ENCODE measurements at places on chromosomes 2 and 18.

- no peak for DNase-seq
Observed at GRCh38 chr2:38259311-38259710, 117.8 kb downstream of the ATL2 start.

- DNase-seq = no peak
Observed at GRCh38 chr18:1846640-1847039, 724.7 kb downstream of the METTL4 start.

GRCh38 chr18:28152354-28152753 lies 24.6 kb downstream of the CDH2 start:
- DNase-seq = no peak

- DNase-seq = no peak
Observed at GRCh38 chr2:195490319-195490718, 166.7 kb upstream of the SLC39A10 start.

DNA sequence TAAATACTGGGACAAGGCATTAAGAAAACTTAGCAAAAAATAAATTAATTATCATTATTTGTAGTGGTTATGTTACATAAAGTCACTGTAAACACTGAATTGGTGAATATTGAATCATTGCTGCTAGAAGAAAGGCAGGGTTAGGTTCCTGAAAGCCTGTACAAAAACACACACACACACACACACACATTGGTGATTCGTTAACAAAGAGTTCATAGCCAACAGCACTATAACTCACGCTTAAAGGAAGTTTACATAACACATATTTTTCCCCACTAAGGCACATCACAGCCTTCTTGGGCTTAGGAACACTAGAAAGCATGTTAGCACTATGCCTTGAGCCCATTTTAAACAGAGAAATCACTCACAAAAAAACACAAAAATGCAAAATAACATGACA lies 690.0 kb upstream of the PIK3C3 start:
- no peak for DNase-seq

GRCh38 chr18:28372186-28372585 lies 195.3 kb upstream of the CDH2 start:
- no peak for DNase-seq

DNA sequence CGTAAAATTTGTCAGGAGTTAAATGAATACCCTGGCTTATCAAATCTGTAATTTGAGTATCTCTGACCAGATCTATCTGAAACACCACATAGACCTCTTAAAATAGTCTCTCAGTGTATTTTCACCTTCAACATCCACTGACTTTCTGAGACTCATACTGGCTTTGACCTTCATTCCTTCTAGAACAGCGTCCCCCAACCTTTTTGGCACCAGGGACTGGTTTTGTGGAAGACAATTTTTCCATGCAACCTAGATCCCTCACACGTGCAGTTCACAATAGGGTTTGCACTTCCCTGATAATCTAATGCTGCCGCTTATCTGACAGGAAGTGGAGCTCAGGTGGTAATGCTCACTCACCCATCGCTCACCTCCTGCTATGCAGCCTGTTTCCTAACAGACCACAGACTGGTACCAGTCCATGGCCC lies 3.2 kb downstream of the NBAS start:
- DNase-seq = no peak

GRCh38 chr2:205073433-205074020 lies 528.3 kb downstream of the PARD3B start:
- no peak for DNase-seq

DNA sequence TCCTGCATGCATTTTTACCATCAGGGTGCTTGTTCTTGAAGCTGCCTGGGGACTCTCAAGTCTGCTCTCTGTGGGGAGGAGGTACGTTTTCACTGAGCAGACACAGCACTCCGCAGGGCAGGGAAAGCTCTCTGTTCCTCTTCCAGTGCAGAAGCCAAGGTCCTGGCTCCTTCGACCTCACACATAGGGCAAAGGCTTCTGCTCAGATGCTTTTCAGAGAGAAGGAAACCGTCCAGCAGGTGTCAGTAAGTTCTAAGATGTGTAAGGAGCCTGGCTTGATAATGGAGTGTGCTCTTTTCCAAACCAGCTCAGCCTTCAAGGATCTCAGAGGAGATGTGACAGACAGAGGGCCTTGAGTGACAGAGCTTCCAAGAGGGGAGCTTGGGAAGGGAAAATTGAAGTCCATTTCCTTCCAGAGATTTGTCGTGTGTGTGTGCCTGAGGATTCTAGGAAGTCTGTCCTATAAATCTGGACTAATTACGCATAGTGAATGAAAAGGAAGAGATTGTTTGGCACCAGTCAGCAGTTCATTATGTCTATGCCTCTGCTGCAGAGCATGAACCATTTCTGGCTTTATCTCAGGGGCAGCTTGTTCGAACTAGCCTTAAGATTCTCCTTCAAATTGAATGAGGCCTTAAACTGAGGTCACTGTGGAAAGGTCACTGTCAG lies 67.3 kb upstream of the UPP2 start:
- peak; percentile 74 for DNase-seq

DNA sequence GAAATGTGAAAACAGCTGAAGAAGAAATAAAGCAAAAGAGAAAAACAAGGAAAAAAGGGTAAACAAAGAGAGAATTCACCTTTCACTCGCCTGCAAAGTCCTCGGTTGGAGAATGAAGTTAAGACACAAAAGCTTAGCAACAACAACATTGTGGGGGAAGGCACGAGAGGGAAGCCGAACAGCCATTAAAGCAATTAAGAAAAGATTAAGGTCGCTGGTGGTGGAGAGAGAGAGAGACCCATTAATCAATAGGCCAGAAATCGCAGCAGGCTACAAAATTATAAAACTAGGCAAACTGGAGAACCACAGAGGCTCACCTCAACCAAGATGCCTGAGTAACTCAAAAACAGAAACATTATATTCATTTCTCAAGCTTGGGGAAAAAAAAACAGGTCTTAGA lies 120.0 kb upstream of the SIX3 start:
- no peak for DNase-seq

- DNase-seq = no peak
Observed at GRCh38 chr2:172261292-172261691, 158.6 kb upstream of the DLX2 start.

DNA sequence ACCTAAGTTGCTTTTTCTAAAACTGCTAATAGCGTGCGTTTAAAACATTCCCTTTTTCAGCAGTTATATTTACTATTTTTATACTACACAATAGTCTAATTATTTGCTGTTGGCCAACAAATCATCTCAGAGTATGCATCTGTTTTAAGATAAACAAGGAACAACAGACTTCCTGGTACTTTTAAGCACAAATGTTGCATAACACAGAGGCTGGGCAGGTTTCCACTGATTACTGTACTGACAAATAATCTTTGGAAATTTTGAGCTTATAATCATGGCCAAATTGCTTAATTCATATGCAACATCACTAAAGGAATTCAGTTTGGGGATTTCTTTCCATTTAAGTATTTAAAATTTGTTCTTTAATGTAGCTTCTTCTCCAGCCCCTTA lies 737.4 kb upstream of the SALL3 start:
- no peak for DNase-seq

GRCh38 chr2:20443276-20443920 lies 3.5 kb upstream of the RHOB start:
- peak; percentile 72 for DNase-seq

GRCh38 chr2:27715318-27716210 lies 51.9 kb downstream of the SLC4A1AP start:
- DNase-seq = no peak

DNA sequence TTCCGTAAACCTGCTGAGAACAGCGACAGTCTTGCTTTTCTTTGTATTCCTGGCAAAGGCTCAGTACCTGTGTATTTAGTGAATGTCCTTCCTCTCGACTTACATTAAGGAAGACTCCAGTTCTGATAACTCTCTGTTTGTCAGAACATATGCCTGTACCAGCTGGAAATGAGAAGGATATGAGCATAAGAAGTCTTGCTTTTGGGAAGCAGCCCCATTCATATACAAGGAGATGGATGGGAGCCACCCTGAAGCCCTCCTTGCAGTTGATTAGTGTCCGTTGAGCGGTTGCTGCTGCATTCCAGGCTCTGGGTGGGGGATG lies 59.8 kb downstream of the SH3BP4 start:
- DNase-seq = no peak

DNA sequence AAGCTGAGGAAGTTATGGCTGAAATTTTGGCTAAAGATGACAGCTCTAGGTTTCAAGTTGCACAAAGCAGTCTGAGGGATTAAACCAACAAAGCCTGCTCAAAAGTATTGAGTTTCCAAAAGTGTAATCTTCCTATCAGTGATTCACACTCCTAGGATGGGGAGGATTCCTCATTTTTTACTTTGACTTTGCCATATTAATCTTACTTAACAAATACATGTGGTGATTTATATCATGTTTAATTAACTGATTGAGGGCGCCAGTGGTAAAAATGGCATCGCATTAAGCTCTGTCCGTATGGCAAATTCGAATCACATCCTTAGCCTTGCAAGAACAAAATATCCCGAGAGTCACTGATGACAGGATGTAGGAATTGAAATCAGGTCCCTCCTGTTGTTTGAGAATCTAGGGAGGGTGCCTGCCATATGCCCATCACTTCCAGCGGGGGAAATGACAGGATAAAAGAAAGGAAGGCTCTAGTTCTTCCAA lies 78.1 kb upstream of the ETAA1 start:
- no peak for DNase-seq

DNA sequence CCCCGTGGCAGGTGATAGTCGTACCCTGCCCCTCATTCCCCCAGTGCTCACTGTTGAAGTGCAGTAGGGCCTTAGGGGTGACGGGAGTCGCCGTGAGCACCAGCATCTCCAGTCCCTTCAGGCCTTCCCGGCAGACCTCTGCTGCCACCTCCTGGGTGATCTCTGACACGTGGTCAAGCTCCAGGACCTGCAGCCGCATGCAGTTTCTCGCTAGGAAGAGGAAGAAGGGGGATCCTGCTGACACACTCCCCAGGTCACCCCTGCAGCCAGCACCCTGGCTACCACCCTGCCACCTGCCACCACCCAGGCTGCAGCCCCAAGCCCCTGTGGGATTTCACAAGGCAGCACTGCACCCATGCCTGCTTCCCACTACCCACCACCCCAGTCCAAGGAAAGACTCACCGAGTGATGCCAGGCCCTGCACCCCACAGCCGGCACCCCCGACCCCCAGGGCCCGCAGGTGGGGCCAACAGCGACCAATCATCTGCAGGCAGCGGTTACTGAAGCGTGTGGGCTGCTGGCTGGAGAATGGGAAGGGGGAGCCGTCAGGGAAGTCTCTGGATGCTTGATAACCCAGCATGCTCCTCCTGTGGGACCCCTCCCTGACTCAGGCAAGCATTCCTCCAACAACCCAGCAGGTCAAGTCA lies 23.8 kb downstream of the FBXO41 start:
- DNase-seq = peak; percentile 46

GRCh38 chr2:72147303-72147971 lies at the start of gene CYP26B1:
TSS of gene CYP26B1 (minus strand) at chr2:72147862. CDS start at chr2:72147834, 28 bp downstream.
- DNase-seq = no peak

DNA sequence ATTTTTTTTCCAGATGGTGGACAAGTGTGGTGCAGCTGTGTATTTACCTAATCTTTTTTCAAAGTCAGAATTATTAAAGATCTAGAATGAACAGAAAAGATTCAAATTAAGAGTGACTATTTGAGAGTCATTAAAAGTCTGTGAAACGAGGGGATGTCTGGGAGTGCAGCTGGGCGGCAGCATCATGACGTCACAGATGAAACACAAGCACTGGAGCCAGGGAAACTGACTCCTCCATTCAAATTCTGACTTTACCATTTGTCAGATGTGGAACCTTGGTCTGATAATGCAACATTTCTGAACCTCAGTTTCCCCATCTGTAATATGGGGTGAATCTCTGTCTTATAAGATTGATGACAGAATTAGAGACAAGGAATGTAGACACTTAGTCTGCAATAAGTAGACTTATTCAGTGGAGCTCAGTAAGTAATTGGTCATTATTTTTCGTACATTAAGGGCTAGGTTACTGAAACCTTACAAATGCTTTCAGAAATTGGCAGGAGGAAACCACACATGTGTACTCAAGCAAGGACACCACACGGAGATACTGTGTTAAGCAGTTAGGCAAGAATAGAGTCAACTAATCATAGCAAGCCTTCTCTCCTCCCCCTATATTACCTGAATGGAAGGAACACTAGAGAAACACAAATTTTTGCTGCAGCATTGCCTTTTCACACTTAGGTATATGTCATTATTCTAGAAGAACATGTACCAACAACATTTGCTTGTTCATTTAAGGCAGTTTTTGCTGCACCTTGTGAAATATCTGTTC lies 27.8 kb upstream of the CXXC1 start:
- DNase-seq = no peak

DNA sequence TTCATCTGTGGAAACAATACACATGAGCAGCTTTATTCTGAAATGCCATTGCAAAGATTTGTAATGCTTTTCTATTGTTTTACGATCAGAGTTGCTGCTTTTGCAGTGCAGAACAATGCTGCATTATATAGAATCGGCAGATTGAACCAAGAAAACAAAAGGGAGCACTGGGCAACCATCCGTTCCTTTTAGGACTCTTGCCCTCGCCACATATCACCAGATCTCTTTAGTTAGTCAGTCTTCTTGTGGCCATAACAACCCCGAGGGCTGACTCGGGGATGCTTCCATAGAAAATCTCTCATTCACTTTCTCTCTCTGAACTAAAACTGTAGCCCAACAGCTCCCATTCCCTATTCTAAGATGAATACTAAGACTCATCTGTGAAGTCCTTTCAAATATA lies 340.4 kb downstream of the NRXN1 start:
- no peak for DNase-seq

DNA sequence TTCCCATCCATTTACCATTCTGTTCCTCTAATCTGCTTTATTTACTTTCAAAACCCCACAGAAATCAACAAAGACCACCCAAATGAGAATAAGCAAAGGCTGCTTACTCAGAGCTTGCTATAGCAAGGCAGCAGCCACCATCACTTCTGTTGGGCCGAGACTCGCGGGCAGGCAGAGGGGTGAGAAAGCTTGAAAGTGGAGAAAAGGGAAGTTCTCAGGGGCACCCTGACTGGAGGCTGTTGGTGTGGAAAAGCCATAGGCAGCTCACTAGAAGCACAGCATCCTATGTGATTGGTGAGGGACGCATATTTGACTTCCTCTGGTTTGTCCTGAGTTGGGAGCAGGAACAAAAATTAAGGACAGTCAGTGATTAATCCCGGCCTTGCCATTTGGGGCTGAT lies 269.7 kb upstream of the THSD7B start:
- DNase-seq = no peak

Measured in trophoblast cell (in vitro differentiated cells and primary cell).